Activated T-helper 2 cell treated with anti-CD3 and anti-CD28 coated beads, Interferon-gamma antibody, Interleukin-2, Interleukin-4, amounts not matched to agents 10 μg/mL and 5 μg/mL and 100 μg/mL, durations not matched to agents 14 hours and 24 hours and 36 hours (primary cell): ENCODE measurements at places on chromosomes 2 and 18.

DNA sequence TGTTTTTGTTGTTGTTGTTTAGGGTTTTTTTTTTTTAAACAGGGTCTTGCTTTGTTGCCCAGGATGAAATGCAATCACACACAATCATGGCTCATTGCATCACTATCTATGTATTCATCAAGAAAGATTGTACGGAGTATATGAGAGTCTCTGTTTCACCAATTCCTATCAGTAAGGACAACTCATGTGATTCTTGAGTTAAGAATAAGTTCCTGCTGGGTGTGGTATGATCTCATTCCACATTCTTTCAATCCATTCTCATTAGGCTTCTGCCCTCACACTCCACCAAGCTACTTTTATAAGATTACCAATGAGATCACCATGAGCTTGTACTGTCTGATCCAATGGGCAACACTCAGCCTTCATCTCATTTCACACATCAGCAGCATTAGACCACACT lies 9.1 kb upstream of the AP1S3 start:
- no peak overlapping the region for H3K4me3 ChIP-seq
- no peak overlapping the region for H3K27ac ChIP-seq
- H3K36me3 ChIP-seq, result peaks cover 47% of the 10 kb centered on the region
- H3K4me1 ChIP-seq, result peaks cover 20% of the 10 kb centered on the region
- H3K27me3 ChIP-seq, result no peaks in the 10 kb centered on the region

DNA sequence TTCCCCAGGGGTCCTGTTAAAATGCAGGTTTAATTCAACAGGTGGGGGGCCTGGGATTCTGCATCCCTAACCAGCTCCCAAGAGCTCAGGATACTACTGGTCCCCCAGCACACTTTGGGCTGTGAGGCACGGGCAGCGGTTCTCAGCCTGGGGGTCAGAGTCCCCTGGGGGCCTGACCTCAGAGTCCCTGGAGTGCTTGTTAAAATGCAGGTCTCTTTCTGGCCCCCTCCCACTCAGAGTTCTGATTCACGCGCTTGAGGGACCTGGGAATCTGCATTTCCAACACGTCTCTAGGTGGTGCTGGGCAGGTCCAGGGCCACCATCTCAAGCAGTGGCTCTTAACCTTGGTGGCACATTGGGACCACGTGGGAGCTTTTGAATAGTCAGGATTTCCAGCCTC lies 2.8 kb upstream of the OTOS start:
- H3K4me3 ChIP-seq, result no peak overlapping the region
- no peaks in the 10 kb centered on the region for H3K27me3 ChIP-seq
- no peaks in the 10 kb centered on the region for H3K4me1 ChIP-seq
- H3K27ac ChIP-seq, result no peak overlapping the region

DNA sequence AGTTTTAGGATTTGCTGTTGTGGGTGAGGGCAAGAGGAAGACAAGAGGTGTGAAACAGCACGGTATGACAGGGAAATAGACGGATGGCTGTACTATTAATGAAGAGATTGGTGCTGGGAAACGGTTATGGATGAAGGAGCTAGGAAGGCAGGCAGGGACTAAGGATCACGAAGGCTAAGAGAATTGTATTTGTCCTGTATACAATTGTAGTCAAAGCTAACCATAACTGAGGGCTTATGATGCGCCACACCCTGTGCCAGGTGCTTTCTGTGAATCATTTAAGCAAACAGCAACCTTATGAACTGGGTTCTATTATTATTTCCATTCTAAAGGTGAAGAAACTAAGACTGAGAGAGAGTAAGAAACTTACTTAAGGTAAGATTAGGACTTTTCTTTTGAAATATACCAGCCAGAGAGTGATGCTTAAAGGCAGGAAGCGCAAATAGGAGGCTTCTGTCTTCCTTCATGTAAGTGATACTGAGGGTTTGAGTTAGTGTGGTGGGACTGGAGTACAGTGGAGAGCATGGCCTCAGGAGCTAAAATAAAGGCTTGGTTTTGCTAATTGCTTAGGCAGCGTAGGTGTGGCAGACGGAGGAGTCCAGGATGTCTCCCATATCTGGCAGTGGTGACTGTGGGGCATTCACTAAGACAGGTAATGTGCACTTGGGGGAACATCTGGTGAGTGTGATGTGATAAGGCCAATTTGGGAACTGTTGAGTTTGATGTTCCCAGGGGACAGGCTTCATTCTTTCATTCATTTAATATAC lies 85.8 kb downstream of the PLEKHM3 start:
- no peaks in the 10 kb centered on the region for H3K36me3 ChIP-seq
- no peaks in the 10 kb centered on the region for H3K4me1 ChIP-seq
- no peaks in the 10 kb centered on the region for H3K27me3 ChIP-seq

DNA sequence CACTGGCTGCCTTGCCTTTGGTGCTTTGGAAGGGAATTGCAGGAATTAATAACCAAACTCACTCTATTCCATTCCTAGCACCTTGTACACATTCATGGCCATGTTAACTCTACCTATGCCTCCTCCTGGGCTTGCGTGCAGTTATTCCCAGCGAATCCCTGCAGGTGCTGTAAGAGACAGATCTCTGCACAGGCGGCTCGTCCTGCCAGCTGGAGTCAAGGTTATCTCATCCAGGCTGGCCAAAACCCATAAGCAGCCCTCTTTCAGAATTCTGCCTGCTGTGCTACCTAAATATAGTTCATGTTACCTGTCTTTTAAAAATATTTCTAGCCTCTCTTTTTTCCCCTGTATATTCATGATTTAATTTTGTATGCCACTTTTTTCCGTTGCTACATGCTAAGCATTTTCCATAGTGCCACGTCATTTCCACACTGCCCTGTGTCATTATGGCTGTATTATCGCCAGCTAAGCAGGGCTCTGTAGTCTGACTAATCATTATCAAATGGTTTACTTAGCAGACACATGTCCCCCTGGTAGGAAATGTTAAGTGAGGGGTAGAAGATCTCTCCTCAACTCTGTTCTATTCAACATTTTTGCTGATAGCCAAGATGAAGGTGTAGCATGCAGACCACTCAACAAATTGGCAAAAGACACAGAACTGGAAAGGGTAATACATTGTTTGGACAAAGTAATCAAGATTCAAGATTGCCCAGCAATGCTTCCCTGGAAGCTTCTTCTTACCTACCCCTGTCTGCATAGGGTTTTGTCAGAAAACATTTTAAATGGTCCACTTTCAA lies 79.7 kb upstream of the TAF1B start:
- no peaks in the 10 kb centered on the region for H3K36me3 ChIP-seq
- H3K27me3 ChIP-seq, result no peaks in the 10 kb centered on the region
- H3K27ac ChIP-seq, result no peak overlapping the region
- peaks cover 45% of the 10 kb centered on the region for H3K4me1 ChIP-seq
- DNase-seq, result no peak
- H3K4me3 ChIP-seq, result no peak overlapping the region
